NCI-H1105 treated with DMSO at 0.1 percent for 48 hours (cell line): ENCODE measurements at places on chromosomes 16 and 17.

GRCh38 chr17:4940555-4941318 is 669 bp downstream of the RNF167 start:
- no peak for DNase-seq

DNA sequence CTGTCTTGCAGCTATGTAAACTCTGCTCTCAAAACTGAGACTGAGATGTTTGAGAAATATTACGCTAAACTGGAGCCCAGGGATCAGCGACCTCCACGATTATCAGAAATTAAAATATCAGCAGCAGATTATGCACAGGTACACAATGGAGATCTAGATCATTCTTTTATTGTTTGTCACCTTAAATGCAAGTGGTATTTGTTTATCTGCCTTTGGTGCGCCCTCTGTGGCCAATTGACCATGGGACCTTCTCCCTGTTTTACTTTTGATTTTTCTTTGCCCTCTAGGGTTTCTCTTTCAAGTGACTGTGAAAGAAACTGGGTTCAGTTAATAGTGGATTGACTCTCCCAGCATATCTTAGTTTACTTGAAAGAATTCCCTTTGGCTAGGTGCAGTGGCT is 42.1 kb downstream of the PRSS54 start:
- no peak for DNase-seq

DNA sequence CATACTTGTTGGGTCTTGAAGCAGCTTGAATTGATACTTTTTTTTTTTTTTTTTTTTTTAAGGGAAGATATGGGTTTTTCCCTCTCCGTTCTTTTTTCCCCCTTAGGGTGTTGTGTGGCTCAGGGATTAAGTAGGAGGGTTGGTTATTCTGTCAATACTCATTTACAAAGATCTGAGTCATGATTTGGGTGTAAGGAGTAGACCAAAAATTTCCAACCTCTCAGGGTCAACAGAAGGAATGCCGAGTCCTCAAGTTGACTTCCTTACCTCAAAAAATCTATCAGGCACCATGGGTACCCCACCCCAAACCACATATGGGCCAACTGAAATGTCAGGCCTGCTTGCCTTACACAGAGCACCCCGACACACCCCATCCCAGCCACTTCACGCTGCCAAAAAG is 230.5 kb downstream of the CCDC182 start:
- no peak for DNase-seq

DNA sequence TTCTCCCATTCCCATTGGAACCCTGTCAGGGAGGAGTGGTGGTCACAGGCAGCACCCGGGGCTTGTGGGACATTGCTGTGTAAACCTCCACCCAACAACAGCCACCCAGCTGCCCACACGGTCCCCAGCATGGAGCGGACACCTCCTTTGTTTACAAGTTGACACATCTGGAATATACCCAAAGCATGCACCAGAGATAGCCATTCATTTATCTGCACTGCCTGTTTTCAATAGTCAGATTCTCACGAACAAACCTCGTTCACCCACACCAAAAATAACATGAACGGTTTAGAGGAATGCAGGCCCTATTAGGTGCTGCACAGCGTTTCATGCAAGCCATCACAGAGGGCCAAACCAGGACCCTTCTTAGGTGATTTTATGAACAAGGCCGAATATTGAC is 244.8 kb downstream of the FOXL1 start:
- DNase-seq = no peak

- no peak for DNase-seq
These were observed 19.1 kb downstream of the TRARG1 start for GRCh38 chr17:1298606-1299005.

GRCh38 chr16:12625716-12626115 is 178.0 kb downstream of the CPPED1 start:
- no peak for DNase-seq

DNA sequence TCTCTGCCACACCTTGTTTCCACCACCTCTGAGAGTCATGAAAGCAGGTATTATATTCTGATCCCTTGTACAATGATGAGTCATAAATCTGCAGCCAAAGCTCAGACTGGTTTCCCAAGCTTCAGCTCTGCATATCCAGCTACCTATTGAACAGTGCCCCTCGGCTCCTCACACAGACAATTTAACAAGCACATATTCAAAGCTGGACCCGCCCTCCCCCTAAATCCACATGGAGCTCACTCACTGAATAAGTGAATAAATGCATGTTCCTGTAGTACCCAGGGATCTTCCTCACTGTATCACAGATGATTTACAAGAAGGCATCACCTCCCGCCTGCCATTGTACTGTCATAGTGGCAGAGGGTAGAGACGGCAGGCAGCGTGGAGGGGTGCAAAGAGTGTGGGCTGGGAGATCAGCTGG is 516.4 kb downstream of the GRIN2A start:
- no peak for DNase-seq

GRCh38 chr17:15261802-15262290 is 3.3 kb downstream of the PMP22 start:
- DNase-seq = no peak

DNA sequence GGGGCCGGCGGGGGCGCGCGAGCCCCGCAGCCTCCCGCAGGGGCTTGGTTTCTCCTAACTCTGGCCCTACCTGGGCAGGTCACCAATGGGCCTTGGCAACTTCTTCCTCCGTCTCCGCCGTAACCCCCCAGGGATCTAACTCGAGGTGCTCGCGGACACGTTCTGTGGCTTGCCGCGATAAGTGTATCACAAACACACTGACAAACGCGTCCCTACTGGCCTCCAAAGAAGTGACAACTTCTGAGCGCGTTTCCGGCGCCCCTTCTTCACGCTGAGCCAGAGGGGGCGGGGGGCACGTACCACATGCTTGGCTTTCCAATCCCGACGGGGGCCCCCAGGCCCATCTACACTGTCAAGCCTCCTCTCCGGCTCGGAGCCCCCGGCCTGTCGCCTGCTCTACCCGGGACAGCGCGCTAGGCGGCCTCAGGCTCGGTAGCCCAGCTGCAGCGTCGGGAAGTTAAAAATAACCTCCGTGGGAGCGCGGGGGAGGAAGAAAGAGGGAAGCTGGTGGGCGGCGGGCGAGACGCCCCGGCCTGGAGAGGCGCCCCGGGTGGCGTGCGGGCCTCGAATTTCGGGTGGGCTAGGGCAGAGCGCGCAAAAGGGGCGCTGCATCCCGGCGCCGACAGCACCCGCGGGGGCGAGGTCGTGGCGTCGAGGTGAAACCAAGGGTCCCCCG is 725 bp upstream of the SPHK1 start:
- no peak for DNase-seq

DNA sequence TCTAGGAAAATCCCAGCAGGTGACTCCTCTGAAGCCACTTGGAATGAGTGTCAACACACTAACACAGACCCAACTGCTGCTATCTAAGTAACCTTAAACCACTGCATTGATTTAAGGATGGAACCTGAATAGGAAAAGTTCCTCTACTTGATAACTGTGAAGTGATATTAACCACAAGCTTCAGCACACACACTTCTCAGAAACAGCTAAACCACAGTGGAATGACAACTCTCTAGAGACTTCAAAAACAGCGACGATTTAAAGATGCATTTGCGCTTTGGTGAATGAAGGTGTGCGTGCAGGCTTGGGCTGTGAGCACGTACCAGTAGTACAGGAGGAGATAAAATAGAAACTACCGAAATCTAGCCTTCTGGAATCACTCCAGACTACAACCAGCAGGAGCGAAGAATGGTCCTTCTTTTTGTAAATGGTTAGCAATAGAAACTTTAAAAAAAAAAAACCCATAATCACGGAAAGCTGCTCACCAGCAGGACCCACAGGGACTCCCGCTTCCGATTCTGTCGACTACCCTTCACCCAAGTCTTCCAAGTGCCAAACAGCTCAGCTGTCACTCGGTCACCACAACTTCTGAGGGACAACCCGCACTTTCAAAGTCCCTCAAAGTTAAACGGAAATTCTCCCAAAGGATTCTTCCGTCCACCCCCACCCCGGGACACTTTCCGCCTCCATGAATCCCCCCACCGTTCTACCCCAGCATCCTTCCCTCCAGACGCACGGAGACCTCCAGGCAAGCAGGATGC is 137.7 kb upstream of the CORO6 start:
- DNase-seq = no peak

GRCh38 chr17:13753771-13754170 is 152.0 kb upstream of the HS3ST3A1 start:
- DNase-seq = no peak

DNA sequence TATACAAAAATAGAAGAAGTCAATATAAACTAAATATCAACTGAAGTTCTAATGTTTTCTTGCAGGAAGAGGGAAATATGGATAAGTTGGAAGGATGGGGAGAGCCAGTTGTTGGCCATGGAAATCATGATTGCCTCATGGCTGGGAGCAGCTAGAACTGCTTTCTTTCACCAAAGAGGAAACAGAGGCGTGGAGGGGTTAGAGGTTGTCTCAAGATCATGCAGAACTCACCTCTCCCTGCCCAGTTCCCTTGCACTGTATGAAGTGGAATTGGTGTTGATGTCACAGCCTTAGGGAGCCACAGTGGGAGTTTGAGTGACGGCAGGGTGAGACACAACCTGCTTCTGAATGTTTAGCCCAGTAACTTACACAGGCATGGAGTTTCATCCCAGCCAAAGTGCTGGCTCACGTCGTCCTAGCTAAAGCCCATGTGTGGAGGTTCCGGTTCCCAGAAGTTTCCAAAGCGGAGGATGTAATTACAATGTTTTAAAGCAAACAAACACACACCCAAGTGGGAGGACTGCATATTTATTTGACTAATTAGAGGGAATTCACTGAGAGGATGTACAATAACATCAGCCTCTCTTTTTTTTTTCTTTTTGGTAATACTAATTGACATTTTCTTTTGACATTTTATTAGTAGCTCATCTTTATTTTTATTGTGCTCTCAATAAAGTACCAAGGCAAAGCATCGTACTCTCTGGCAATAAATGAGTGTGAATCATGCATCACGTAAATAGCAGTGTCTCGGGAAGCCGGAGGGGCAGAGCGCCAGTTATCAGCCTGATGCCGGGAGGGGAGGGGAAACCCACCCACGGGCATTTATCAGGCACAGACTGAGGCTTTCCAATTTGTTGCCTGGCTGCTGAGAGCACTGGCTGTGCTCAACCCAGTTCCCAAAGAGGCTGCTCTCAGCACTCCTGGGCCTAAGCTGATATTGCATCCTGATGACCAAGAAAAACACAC is 118.7 kb upstream of the CDH5 start:
- DNase-seq = peak; percentile 29

DNA sequence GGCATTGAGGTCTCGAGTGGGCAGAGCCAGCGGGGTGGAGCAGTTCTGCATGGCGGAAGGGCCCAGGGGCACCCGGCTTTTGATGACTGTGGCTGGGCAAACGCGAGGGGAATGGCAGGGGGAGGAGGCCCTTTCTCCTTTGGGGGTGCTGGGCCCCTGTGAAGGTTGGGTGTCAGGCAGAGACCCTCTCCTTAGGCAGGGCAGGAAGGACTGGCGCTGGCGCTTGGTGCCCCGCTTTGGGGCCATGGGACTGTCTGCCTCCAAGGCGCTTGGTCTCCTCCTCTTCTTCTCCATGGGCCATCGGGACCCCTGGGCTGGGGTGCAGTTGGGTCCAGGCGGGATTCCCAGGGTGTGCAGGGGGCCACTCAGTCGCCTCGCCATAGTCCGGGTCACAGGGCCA is 12.8 kb upstream of the GFAP start:
- DNase-seq = no peak

DNA sequence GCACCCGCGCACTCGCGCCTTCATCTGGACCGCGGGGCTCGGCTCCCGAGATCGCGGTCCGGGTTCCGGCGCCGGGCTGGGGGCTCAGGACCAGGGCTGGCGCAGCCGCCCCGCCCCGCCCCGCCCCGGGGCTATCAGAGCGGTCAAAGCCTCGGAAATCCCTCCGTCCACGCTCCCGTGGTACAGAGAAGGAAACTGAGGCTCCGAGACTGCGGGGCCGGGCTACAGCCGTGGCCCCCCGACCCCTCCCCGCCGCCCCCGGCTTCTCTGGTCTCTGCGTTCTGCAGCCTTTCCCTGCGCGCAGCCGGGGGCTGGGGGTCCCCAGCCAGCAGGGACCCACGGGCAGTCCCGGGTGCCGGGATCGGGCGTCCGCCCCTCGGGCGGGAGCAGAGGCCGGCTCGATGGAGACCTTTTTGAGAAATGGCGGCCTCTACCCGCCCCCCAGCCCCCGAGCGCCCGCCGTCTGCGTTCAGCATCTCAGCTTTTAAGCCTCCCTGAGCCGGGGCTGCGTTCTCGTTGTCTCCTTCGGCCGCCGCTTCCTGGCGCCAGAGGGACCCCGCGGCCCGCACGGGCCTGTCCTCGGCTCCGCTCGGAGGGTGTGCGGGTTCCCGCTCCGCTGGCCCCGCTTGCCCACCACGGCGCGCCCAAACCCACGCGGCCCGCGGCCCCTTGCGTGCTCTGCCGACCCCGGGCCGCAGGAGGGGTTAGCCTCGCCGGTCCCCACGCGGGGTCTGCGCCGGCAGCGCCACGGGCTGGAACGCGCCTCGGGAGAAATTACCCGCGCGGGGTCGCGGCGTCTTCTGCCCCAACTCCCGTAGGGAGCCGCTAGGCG is 1.5 kb upstream of the NPTX1 start:
- DNase-seq = no peak

DNA sequence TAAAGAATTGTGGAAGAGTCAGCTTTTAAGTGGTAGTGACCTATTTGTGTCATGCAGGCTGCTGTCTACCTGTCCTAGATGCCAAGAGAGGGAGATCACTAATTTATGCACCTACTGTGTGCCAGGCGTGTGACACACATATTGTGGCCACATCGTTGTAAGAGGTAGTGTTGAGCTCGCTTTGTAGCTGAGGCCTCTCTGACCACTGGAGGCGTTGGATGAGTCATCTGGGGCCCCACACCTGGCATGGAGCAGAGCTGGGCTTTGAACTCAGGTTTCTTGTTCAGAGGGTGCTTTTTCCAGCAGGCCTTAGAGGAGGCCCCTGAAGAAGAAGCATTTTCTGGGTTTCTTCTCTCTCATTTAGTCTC is 52.3 kb upstream of the LGALS9 start:
- DNase-seq = no peak

- DNase-seq = no peak
These were observed 334.3 kb downstream of the CBLN1 start for GRCh38 chr16:48947371-48947713.

- no peak for DNase-seq
These were observed 593.5 kb upstream of the SOX9 start for GRCh38 chr17:71527311-71527710.

DNA sequence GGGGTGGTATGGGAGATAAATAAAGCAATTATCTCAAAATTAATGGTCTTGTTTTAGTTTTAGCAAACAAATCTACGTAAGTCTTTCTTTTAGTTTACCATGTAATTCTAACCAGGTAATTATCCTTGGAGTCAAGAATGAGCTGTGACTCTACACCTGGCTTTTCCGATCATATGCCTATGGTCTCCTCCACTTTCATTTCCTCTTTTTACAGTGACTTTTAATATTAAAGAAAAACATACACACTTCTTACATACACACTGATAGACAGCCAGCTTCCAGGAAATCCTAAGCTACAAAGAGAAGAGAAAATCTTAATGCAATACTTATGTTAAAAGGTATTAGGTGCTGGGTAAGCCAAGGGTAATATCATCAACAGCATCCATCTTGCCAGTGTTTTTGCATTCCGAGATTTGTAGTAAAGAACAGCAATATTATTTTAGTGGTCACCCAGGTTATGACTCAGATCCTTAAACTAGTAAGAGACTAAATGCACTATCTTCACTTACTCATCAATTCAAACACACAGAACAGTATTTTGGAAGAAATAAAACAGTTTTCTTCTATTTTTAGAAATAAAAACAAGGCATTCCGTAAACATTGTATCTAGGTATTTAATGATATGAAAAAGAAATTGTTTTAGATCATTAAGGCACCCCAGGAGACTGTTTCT is 4.4 kb upstream of the IRX5 start:
- DNase-seq = peak; percentile 82
